ENCODE measurements at places on chromosomes 6 and 20.

GRCh38 chr20:59388402-59388801 is 88.0 kb downstream of the EDN3 start:
- no peak for DNase-seq

GRCh38 chr6:110034667-110035036 is 56.5 kb downstream of the GPR6 start:
- no peak for DNase-seq

GRCh38 chr6:88890394-88890793 is 73.0 kb downstream of the RNGTT start:
- no peak for DNase-seq

GRCh38 chr20:25685276-25686080 is 11.2 kb downstream of the ZNF337 start:
- no peak for DNase-seq

DNA sequence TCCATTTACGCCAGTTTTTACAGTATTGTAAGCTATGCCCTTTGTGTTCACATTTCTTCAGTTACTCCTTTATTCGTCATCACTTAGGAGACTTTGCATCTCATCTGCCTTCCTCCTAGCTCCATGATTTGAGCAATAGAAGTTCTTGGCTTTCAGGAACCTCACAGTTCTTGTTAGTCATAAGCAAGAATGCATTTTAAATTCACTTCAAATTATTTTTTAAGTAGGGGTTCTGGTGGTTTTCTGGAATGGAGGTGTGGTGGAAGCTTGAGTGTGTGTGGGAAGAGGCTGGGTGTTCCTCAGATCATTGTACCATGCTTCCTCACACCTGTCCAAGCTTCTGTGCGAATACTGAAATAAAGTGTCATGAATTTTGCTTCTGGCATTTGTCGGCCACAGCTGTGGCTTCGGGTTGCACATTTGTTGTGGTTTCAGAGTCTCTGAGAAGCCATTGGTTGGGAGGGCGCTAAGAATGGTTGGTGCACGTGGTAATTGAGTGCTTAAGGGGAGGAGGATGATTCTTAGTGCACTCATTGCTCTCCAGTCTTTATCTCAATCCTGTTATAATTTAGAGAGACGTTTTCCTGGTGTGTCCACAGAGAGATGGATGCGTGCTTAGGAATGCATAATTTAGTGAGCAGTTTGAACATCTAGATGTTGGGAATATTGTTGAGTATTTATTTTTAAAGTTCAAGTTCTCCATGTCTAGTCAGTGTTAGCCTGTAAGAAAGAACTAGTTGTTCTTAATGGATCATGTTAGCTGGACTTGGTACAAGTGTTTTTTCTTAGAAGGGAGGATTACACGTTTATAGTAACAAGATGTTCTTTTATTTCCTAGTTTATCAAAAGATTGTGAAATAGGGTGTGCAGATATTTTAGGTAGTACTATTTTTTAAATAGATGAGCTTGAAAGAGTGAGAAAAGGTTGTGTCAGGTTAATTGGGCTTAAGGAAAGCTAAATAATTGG is 31.9 kb downstream of the FOXO3 start:
- no peak for DNase-seq

DNA sequence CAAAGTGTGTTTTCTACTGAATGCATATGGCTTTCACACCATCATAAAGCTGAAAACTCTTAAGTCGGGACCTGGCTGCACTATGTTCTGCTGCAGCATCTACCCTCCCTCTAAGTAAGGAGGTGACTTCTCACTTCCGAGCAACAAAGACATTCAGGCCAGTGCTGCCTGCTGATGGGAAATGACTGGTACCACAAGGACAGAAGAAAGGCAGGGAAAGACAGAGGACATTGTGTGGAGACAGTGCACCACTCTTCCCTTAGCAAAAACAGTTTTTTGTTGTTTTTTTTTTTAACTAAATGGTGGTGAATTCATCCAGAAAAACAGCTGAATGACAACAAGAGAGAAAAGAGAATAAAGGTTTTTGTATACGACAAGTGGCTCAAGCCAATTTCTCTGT is 81.5 kb downstream of the MAP7 start:
- DNase-seq: peak; percentile 99

DNA sequence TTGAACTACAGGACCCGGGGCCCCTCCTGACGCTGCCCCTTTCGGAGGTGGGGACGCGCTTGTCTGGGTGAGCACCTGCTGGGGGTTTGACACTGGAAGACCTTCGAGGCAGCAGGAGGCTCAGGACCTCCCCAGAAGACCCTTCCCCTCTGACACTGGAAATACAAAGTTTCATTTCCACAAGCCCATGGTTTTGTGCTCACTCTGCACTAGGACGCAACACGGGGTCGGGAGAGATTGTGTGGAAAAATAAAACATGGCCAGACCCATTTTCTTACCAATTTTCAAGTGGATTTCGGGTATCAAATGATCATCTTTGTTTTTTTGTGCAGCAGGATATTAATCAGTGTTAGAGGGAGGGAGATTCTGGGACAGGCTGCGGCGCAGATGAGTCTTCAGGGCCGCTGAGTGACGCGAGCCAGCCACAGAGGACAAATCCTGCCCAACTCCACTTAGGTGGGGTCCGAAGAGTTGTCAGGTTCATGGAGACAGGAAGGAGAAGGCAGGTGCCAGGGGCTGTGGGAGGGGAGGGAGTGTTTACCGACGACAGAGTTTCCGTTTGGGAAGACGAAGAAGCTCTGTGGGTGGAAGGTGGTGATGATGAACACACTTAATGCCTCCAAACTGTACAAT is 160.0 kb upstream of the AFDN start:
- DNase-seq: no peak

- DNase-seq: no peak
These were observed 20.7 kb upstream of the DCDC2 start for GRCh38 chr6:24378473-24379097.

- no peak for DNase-seq
These were observed 79.4 kb downstream of the ADGRG6 start for GRCh38 chr6:142381181-142381580.

- DNase-seq: no peak
These were observed 173.6 kb downstream of the NRN1 start for GRCh38 chr6:5833120-5833519.
